ENCODE measurements at places on chromosomes 12 and 14. TPM values are rescaled to one million over a fixed set of nuclear protein-coding genes. Genes with fewer than 3 reads are reported as not detected.

Gene MTERF2
- 2.9 TPM for total RNA-seq

Gene KDM2B
- 34.1 TPM for total RNA-seq

Gene CSRNP2
- 15.0 TPM for total RNA-seq

Gene INTS13
- total RNA-seq: 30.8 TPM

Gene PTCSC3
- not detected for total RNA-seq

Gene SLC24A4
- total RNA-seq: not detected

Gene SIX4
- 23.5 TPM for total RNA-seq

Gene KCNH5
- 0.17 TPM for total RNA-seq

Gene LALBA
- not detected for total RNA-seq

Gene ARHGAP9
- total RNA-seq: not detected

Gene ABHD12B
- under 0.01 TPM for total RNA-seq

Gene MGST1
- 246 TPM for total RNA-seq

Gene CCDC184
- 0.34 TPM for total RNA-seq

Gene SLC38A4
- 0.67 TPM for total RNA-seq

Gene ABCD2
- total RNA-seq: 0.15 TPM

Gene SLC4A8
- 2.1 TPM for total RNA-seq

Gene MIP
- not detected for total RNA-seq

Gene TAOK3
- 13.5 TPM for total RNA-seq

Gene FAM177A1
- total RNA-seq: 28.7 TPM

Gene HEBP1
- 14.6 TPM for total RNA-seq

Gene CPNE6
- not detected for total RNA-seq

Gene TSPAN9
- 17.0 TPM for total RNA-seq

Gene KCNJ8
- 1.6 TPM for total RNA-seq

Gene ALKBH1
- total RNA-seq: 11.0 TPM

Gene SLC5A8
- not detected for total RNA-seq

Gene KCNC2
- total RNA-seq: not detected

Gene TOMM20L
- total RNA-seq: not detected

Gene RNF34
- total RNA-seq: 29.3 TPM

Gene GSC
- total RNA-seq: not detected

Gene KERA
- not detected for total RNA-seq

Gene CCND2
- total RNA-seq: 30.6 TPM

Gene EFCAB11
- 11.6 TPM for total RNA-seq

Gene TAS2R10
- 0.67 TPM for total RNA-seq

Gene CACNA2D4
- total RNA-seq: 1.0 TPM

Gene AQP6
- total RNA-seq: not detected

Gene TBC1D30
- total RNA-seq: 0.45 TPM

Gene LRRC43
- 1.3 TPM for total RNA-seq

Gene ZDHHC22
- total RNA-seq: not detected

Gene BHLHE41
- total RNA-seq: 0.45 TPM
